ENCODE measurements at places on chromosomes 12 and 14.
A peak's percentile ranks its signal among the peaks of the same experiment; 100 is the strongest.

DNA sequence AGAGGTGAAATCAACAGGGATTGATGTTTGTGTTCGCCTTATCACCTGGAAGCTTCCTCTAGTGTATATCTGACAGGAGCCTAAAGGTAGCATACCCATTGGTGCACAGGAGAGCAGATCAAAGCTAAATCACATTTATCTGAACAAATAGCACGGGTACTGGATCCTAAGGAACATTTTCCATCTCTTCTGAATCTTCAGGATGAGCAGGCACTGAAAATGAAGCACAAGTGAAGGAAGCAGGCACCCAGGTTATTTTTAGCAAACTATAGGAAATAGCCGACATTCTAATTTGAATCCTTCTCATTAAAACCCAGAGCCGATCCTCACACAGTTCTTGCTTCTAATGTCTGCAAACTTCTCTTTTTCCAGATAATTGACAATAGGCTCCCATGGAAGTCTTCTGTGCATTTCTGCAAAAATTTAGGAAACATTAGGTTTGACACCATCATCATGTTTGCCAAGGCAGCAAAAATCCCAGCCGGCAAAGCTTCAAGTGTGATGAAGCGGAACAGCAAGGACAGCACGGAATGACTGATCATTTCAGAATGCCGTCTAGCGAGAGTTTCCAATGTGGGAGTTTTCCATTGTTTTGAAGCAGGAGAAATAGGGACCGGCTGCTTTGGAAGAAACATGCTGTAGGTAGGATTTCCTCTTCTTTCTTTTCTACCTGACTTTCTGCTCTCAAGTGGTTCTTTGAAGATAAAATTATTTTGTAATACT, 24.3 kb upstream of the RGS6 start:
- no peak for DNase-seq

- no peak for DNase-seq
These were observed 547.1 kb upstream of the USP15 start for GRCh38 chr12:61713121-61713520.

- DNase-seq, result no peak
These were observed 97.4 kb downstream of the RAD51B start for GRCh38 chr14:67917006-67917405.

- peak; percentile 38 for DNase-seq
These were observed 16.4 kb upstream of the VWF start for GRCh38 chr12:6140651-6141447.

DNA sequence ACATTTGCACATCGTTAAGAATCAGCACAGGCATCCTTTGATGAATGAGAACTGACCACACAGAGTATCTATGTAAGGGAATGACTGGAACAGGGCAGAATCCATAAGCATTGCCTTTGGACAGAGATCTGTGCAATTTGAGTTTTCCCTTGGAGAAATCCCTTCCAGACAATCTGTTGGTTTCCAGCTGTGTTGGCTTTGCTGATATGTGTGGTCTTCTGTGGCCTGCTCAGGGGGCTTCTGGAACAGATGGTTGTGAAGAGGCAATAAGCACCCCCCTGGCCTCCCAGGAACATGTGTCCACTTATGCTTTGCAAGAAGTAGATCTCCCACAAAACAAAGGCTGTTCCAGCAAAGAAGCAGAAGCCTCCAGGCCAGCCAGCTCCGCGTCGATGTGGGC, 111.4 kb upstream of the TMEM132C start:
- no peak for DNase-seq

DNA sequence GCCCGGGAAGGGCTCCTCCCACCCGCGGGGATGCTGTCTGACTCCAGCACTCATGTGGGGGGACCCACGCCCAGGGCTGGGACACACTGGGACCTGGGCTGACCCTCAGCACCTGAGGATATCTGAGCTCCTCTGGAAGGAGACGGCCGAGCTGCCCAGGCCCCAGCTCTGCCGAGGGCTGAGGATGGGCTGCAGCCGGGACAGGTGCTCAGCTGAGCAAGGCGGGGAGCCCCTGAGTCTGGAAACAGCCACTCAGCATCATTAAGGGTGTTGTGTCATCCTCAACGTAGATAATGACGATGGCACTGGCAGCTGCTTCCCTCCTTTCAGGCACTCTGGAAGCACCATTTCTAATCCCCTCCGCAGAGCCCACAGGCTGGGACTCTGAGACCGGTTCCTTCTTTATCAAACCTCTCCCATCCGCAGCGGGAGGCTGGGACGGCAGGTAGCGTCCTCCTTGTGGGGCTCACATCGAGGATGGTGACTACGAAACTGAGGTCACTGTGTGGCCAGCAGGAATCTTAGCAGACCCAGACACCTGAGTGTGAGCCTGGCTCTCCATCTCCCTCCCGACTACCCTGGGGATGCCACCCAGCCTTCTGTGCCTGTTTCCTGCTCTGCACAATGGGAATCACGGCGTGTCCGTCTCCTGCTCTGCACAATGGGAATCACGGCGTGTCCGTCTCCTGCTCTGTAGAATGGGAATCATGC, 26.7 kb upstream of the SFSWAP start:
- no peak for DNase-seq

- DNase-seq, result no peak
These were observed 10.9 kb upstream of the MYL2 start for GRCh38 chr12:110931315-110931728.

GRCh38 chr12:122860854-122861586, 25.8 kb downstream of the HIP1R start:
- no peak for DNase-seq

DNA sequence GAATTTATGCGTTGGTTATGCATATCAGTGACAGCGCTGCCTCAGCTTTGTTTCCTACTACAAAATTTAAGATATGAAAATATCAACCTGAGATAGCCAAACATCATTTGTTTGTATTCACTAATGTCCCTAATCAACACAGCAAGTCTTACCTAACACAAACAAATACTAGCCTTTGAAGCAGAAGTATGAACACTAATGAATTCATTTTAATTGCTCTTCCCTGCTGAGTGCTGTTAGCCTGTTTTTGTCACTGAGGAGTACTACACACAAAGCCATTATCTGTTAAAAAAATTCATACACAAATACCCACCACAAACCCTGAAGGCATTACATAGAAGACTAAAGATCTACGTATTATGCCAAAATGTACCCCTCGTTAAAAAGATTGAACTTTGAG, 150.8 kb downstream of the HELB start:
- no peak for DNase-seq

DNA sequence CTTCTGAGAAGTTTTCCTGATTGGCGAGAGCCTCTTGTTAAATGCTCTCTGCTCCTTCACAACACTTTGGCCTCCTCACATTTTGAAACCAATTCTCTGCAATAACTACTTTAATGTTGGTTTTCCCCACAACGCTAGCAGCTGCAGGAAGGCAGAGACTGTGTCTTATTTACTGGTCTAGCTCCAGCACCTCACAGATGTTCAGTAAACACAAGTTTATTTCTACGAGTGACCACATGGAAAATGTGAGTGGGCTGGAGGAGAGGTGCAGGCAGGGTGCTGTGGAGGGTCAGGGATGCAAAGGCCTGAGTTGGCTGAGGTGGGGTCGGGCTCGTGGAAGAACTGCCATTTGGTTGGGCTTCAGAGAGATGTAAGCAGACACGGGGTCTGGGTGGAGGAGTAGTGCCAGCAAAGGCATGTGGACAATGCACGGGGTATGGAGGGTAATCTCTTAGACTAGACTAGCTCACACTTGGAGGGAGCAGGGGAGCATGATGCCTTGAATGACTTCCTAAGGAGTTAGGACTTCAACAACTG, 117.4 kb upstream of the RTL1 start:
- DNase-seq, result no peak

Data from stimulated activated CD8-positive, alpha-beta memory T cell treated with anti-CD3 and anti-CD28 coated beads, Interleukin-7, amount 100 ng/mL, for 48 hours (primary cell).